ENCODE measurements at places on chromosomes 1 and 21.

GRCh38 chr1:153253693-153254092 is 5.8 kb upstream of the LORICRIN start:
- DNase-seq = no peak

DNA sequence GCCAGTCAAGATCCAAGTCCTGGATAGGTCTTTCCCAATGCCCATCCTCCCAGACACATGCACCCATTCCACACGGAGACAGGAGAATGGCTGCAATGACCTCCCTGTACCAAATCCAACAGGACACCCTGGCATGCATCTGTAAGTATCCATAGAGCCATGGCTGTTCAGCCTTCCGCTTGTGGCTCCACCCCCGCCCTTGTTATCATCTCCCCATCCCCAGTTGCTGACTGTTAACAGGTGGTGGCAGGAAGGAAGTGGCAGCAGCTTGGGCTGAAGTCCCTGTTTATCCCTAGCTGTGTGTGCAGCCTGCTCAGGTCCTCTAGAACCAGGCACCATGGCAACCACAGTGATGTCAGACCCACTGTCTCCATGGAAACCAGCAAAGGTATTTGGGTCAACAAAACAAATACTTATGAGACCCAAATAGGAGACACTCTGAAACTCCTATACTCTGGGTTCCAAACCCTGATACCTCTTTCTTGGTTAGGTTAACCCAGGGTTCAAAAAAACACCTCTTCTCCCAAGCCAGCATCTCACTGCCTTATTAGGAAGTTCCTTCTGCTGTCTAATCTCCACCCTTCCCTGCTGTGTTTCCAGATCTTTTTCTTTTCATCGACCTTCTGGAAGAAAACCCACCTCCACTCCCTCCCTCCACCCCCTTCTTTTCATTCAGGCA is 721 bp downstream of the PBXIP1 start:
- no peak for DNase-seq

- DNase-seq = no peak
Observed at GRCh38 chr1:19758227-19758830, 41.4 kb downstream of the TMCO4 start.

- no peak for DNase-seq
Observed at GRCh38 chr1:156795374-156795733, 21.3 kb downstream of the SH2D2A start.
